ENCODE measurements at places on chromosomes 4 and X. TPM values are rescaled to one million over a fixed set of nuclear protein-coding genes. Genes with fewer than 3 reads are reported as not detected.
A peak's percentile ranks its signal among the peaks of the same experiment; 100 is the strongest.

DNA sequence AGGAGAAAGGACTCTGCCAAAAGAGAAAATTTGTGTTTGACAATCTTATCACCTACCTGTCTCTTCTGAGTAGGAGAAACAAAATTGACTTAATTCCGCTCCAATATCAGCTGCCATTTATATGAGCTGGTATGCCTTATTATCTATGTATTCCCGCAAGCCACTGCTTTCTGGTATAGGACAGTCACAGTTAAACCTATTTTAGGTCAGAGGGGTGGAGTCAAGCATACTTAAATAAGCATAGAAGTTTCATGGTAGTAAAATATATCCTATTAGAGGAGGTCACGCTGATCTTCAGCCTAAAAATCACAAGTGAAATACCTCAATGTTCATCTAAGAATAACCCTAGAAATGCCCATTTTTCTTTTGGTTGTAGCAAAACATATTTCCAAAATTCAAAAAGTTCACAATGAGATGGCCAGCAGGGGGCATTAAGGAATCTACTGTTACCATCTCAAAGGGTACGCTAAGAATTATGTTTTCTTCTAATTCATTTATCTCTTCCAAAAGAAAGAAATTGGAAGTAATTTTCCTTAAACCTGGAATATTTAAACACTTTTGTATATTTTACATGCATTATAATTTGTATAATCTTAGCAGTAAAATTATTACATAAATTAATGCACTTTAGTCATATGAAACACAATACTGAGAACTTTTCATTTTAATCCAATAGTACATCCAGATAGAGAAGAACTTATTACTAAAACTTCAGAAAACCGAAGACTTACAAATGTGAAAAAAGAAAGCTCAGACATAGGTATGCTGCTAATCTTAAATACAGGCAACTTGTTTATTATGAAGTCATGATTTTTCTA is 10.5 kb downstream of the PPAT start:
- DNase-seq, result peak; percentile 21

DNA sequence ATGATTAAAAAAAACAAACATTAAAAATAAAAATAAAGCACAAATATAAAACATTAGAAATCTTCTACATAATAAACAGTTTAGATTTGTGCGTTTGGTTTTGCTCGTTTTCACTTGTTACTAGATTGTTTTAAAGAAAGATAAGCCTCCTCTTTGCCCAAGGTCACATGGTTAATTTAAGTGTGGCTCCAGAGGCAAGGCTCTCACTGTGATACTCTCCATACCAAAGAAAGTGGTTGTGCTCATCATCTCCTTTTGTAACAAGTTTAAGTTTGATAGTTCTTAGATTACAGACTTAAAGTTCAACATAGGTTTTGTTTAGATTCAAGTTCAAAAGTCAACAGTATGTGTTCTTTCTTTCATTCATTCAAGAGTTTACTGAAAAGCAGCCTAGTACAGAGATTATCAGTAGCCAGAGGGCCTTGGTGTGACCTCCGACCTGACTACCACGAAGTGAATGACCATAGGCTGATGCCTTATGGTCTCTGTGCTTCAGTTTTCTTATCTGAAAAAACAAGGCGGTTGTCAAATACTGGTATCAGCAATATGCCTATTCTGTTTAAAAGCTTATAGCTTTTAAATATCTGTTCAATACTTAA is 133.2 kb downstream of the ZAR1 start:
- DNase-seq, result no peak

DNA sequence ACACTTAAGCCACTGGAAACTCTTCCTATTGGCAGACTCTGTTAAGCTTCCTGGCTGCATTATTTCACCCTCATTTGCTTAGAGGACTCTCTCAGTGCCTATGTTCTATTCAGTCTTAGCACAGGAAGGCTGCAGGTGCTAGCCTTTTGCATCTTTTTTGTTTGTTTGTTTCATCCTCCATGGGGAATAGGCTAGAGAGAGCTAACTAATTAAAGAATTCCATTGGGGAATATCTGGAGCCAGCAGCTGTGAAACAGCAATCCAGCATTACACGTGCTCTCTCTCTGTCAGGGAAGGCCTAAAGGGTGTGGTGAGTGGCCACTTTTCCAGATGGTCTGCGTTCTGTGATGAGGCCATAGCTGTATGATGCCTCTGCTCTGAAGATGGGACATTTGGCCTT is 633.6 kb downstream of the SPRY1 start:
- DNase-seq, result no peak

- DNase-seq, result peak; percentile 65
These were observed 26.9 kb downstream of the ARSJ start for GRCh38 chr4:113952452-113953029.

- DNase-seq, result no peak
These were observed 259.6 kb downstream of the UNC5C start for GRCh38 chr4:95289028-95289634.

- no peak for DNase-seq
These were observed 51.4 kb downstream of the ARAP2 start for GRCh38 chr4:36192922-36193321.

SPINK2 gene
- not detected for total RNA-seq

GRCh38 chr4:15336410-15337167 is 91.2 kb upstream of the C1QTNF7 start:
- DNase-seq, result no peak

- no peak for DNase-seq
These were observed 88.7 kb upstream of the PGRMC2 start for GRCh38 chr4:128376303-128376702.

- no peak for DNase-seq
These were observed 233.3 kb downstream of the AR start for GRCh38 chrX:67777148-67777547.

SSX1 gene
- not detected for total RNA-seq

DNA sequence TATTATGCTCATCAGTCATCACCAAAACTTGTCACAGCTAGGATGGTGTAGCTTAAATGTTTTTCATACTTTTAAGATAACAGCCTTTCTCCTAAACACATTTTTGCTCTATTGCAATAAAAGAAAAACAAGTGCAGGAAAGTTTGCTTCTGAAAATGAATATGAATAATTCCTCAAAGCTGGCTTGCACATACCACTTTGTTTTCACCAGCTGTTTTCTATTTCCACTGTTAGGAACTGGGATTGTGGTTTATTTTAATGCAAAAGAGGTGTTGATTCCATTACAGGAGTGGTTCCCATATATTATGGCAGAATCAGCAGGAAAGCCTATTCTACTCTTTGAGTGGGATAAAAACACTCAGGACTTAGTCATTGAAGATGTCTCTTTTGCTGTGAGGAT is 145.9 kb downstream of the PPA2 start:
- no peak for DNase-seq

BST1 gene
- 12.6 TPM for total RNA-seq

DNA sequence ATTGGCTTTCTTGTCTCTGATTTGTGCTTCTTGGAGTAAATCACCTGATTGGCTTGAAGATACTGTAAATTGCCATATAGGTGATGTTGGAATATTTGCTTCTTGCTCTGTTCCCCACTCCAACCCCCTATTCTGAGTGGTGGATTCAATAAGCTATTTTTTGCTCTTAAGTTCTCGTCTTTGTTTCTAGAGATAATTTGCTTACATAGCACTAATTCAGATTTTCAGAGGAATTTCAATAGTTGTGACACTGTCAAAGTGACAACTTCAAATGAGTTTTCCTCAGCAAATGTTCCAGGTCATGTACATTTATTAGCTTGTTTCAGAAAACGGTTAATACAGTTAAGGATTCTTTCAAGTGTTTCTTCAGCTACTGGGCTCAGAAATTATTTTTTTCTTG is 18.6 kb downstream of the LANCL3 start:
- DNase-seq, result no peak

GRCh38 chr4:24805067-24805466 is 9.7 kb downstream of the SOD3 start:
- DNase-seq, result no peak

GIMD1 gene
- total RNA-seq, result not detected

DNA sequence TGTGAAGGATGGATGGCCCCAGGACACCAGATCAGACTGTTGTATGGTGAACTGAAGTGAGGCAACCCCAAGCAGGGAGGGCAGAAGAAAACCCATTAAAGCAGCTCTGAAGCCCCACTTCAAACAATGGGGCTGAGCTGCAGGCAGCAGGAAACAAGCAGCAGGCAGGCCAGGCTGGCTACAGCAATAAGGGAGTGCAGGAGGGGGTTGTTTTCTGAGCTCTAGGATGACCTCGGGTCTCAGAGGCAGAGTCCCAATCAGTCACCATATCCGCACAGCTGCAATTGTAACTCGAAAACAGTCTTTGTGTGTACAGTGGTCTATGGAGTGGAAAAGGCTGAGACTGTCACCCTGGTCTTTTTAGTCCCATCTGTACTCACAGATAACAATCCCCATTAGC is 90.4 kb downstream of the COL4A6 start:
- DNase-seq, result peak; percentile 25

GRCh38 chrX:118736394-118737010 is 9.1 kb downstream of the IL13RA1 start:
- DNase-seq, result no peak

DNA sequence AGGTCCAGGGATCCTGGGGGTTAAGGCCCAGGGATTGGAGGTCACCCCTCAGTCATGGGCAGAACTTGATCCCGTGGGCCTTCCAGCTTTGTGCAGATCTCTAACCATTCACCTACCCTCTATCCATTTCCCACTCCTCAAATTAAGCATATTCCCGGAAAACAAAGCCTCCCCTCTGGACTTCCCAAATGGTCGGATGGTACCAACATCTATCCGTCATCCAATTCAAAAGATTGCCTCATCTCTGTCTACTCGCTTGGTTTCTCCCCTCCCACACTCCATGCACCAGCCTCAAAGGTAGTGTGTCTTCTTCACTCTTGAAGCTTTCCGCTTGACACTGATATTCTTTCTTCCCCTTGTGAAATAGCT is 473 bp upstream of the BCLAF3 start:
- DNase-seq, result no peak

DNA sequence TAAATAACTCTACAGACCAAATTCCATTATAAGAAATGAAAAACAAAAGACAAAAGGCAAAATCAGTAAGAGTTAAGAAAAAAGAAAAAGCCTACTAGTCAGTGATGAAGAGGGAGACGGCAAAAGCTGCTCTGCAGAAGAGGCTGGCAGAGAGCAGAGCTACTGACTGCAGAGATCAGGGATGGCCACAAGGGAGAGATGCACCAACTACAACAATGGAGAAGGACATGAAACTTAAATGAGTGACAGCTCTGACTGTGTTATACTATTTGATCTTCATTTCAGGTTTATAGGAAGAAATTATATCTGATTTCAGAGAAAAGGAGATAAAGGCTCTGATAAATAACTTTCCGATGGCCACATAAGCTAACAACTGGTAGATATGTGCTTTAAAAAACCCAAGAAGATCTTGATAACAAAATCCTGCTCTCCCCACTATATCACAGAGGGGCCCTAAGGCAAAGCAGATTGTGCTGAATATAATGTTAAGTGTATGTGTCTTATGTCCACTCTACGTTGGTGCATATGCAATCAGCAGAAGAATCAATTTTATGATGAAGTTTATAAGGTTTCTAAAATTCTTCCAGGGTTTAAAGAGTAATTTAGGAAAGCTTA is 58.4 kb upstream of the COX18 start:
- DNase-seq, result no peak

GRCh38 chr4:173924561-173924960 is 358.9 kb downstream of the FBXO8 start:
- no peak for DNase-seq

- DNase-seq, result no peak
These were observed 722.6 kb downstream of the ADGRL3 start for GRCh38 chr4:61922766-61923165.

- no peak for DNase-seq
These were observed 5.6 kb downstream of the GPR78 start for GRCh38 chr4:8585721-8586212.

DNA sequence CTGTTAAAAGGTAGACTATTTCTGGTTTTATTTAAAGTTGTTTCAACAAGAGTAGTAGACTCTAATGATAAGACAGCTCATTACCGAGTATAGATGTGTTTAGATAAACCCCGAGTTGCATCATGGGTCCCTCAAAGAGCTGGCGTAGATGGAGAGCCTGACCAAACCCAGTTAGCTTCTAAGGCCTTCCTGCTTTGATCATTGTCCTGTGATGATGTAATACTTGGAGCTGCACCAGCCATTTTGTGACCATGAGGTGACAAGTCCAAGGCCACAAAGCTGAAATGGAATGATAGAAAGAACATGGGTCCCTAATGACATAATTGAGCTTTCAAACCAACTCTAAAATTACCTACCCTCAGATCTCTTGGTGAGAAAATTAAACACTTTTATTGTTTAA is 66.6 kb upstream of the TAB3 start:
- no peak for DNase-seq

SLC10A6 gene
- not detected for total RNA-seq

- no peak for DNase-seq
These were observed 27.5 kb downstream of the SULT1E1 start for GRCh38 chr4:69832326-69833030.

FRMD7 gene
- total RNA-seq, result not detected

GRCh38 chr4:145125396-145125795 is 27.3 kb downstream of the ABCE1 start:
- no peak for DNase-seq

- DNase-seq, result no peak
These were observed 244.3 kb downstream of the EVC2 start for GRCh38 chr4:5463936-5464650.

DNA sequence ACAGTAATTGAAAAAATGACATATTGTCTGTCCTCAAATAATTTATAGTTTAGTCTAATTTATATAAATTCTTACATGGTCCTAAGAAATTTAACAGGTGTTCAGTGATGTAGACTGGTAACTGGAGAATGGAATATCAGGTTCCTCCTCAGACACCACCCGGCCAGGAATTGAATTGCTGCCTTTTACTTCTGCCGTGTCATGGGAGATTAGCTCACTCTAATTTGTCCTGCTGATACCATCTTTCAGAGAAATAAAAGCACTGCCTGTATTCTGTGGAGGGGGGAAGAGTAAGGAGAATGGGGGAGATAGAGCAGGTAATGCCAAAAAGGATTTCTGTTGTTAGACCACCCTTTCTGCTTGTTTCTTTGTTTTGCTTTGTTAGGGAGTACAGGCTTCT is 125.2 kb upstream of the KLHL4 start:
- no peak for DNase-seq

GRCh38 chr4:145348291-145348690 is 133.4 kb upstream of the SMAD1 start:
- DNase-seq, result no peak

DNA sequence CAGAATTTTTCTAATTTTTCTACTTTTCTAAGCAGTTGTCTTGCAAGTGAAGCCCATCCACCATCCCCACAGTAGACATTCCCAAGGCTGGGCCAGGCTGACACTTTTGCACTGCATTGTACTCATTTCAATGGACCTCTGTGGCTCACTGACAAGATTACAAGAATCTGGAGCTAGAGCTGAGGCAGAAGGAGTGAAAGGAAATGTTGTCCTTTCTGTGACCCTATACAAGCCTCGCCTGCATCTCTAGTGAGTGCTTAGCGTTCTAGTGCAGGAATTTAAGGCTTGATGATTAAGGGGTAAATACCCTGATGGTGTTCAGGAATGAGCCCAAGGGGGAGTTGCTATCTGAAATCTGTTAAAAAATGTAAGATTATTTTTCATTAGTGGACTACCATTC is 6.3 kb downstream of the MAGED1 start:
- DNase-seq, result no peak

REPS2 gene
- total RNA-seq, result 10.6 TPM

All from endothelial cell (in vitro differentiated cells).